ENCODE measurements at places on chromosomes 12 and 14. TPM values are rescaled to one million over a fixed set of nuclear protein-coding genes. Genes with fewer than 3 reads are reported as not detected.

MAP1LC3B2 gene
- total RNA-seq = 1.1 TPM

OSGEP gene
- total RNA-seq = 26.7 TPM

NFKBIA gene
- 424 TPM for total RNA-seq

CKAP4 gene
- 39.4 TPM for total RNA-seq

RTN1 gene
- total RNA-seq = not detected

TOMM20L gene
- total RNA-seq = not detected
